PC-9 (cell line): ENCODE measurements at places on chromosomes 7 and 10. TPM values are rescaled to one million over a fixed set of nuclear protein-coding genes. Genes with fewer than 3 reads are reported as not detected.

- no peak overlapping the region for H3K27ac ChIP-seq
- peaks cover 29% of the 10 kb centered on the region for H3K4me1 ChIP-seq
- H3K36me3 ChIP-seq = no peaks in the 10 kb centered on the region
- no peak overlapping the region for H3K4me3 ChIP-seq
- DNase-seq = peak; percentile 75
These were observed 11.7 kb downstream of the ATP6V1F start for GRCh38 chr7:128874140-128875031.

GRCh38 chr10:34590793-34591192 is 224.3 kb downstream of the PARD3 start:
- no peak for DNase-seq
- H3K36me3 ChIP-seq = no peaks in the 10 kb centered on the region

DNA sequence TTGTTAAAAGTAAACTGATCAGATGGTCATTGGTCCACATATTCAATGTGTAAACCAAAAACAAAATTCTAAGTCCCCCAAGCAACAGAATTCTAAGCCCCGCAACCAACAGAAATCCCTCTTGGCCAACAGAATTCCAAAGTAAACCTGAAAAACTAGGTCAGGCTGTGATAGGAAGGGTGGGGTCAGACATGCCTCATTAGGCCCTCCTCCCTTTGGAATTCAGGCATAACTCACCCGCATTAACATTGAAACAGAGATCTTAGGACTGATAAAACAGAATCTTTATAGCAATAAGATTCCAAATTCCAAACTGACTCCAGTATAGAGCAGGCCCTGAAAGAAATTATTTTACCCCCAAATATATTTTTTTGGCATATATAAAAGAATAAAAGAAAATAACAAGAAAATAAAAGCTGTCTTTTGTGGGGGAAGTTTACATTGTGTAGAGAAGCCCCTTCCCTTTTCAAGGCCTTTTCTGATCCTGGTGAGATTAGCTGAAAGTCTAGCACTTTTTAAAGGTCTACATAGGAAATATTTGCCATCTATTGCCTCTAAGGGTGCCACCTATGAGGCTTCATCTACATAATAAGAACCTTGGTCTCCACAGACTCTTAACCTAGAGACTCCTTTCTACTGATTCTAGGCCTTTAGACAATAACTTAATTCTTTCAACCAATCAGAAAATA is 30.5 kb downstream of the GNAT3 start:
- no peak overlapping the region for H3K4me3 ChIP-seq
- H3K27me3 ChIP-seq = no peaks in the 10 kb centered on the region
- H3K27ac ChIP-seq = peak overlapping the region; percentile 28; the same call in 1 of the 2 replicates
- H3K4me1 ChIP-seq = peaks cover 16% of the 10 kb centered on the region
- no peaks in the 10 kb centered on the region for H3K36me3 ChIP-seq

DNA sequence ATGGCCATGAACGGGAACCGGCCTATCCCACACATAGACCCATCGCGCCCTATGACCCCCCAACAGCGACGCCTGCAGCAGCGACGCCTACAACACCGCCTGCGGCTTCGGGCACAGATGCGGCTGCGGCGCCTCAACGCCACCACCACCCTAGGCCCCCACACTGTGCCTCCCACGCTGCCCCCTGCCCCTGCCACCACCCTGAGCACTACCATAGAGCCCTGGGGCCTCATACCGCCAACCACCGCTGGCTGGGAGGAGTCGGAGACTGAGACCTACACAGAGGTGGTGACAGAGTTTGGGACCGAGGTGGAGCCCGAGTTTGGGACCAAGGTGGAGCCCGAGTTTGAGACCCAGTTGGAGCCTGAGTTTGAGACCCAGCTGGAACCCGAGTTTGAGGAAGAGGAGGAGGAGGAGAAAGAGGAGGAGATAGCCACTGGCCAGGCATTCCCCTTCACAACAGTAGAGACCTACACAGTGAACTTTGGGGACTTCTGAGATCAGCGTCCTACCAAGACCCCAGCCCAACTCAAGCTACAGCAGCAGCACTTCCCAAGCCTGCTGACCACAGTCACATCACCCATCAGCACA is 9.5 kb downstream of the POLD2 start:
- H3K27ac ChIP-seq = no peak overlapping the region
- peaks cover 15% of the 10 kb centered on the region; the same call in 1 of the 2 replicates for H3K36me3 ChIP-seq
- no peak overlapping the region for H3K4me3 ChIP-seq
- H3K4me1 ChIP-seq = no peaks in the 10 kb centered on the region

DNA sequence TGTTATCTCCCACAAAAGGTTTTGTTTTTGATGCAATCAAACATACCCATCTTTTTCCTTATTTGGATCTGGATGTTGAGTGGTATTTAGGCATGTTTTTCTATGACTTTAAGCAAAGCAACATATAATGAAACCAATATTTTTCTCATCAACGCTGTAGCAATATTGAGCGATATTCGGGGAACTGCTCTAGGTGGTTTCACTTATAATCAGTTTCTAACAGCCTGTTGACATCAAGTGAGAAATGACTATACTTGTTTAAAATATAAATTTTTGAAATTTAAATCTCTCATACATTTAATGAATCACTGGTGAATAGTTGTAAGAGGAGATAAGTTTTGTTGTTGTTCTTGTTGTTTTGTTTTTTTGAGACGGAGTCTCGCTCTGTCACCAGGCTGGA is 52.8 kb upstream of the CCAR1 start:
- H3K4me3 ChIP-seq = no peak overlapping the region
- H3K4me1 ChIP-seq = no peaks in the 10 kb centered on the region
- no peak overlapping the region for H3K27ac ChIP-seq
- no peak for DNase-seq
- H3K36me3 ChIP-seq = no peaks in the 10 kb centered on the region

GRCh38 chr7:155161690-155162089 is 91.6 kb downstream of the HTR5A start:
- DNase-seq = no peak
- peaks cover 78% of the 10 kb centered on the region for H3K27me3 ChIP-seq
- H3K4me3 ChIP-seq = no peak overlapping the region

- no peak overlapping the region for H3K4me3 ChIP-seq
- H3K4me1 ChIP-seq = no peaks in the 10 kb centered on the region
- H3K27me3 ChIP-seq = peaks cover 21% of the 10 kb centered on the region
- H3K36me3 ChIP-seq = no peaks in the 10 kb centered on the region
- H3K27ac ChIP-seq = no peak overlapping the region
These were observed 213.5 kb upstream of the ZNF32 start for GRCh38 chr10:43861966-43862751.

DNA sequence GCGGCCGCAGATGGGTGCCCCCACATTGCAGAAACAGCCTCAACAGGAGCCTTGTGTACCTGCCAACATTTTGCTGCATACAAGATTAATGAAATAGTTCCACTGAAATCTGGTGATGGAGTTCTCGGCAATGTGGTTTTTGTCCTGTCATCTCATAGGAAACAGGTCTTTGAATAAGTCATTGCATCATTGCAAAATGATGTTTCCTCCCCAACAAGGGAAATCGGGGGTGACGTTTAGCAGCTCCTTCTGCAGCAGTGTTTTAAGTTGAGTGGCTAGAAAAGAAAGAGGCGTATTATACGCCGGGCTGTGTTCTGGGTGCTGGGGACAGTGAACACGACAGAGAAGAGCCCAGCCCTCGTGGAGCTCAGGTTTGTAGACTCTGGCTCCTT is 177.0 kb downstream of the PRKAG2 start:
- H3K4me1 ChIP-seq = peaks cover 62% of the 10 kb centered on the region
- DNase-seq = no peak
- H3K27ac ChIP-seq = peak overlapping the region; percentile 60
- H3K36me3 ChIP-seq = no peaks in the 10 kb centered on the region

GRCh38 chr10:17239345-17240085 is 11.5 kb downstream of the VIM start:
- H3K4me3 ChIP-seq = no peak overlapping the region
- no peaks in the 10 kb centered on the region for H3K27me3 ChIP-seq
- no peak overlapping the region for H3K27ac ChIP-seq
- no peaks in the 10 kb centered on the region for H3K36me3 ChIP-seq
- no peaks in the 10 kb centered on the region for H3K4me1 ChIP-seq
- DNase-seq = no peak

DNA sequence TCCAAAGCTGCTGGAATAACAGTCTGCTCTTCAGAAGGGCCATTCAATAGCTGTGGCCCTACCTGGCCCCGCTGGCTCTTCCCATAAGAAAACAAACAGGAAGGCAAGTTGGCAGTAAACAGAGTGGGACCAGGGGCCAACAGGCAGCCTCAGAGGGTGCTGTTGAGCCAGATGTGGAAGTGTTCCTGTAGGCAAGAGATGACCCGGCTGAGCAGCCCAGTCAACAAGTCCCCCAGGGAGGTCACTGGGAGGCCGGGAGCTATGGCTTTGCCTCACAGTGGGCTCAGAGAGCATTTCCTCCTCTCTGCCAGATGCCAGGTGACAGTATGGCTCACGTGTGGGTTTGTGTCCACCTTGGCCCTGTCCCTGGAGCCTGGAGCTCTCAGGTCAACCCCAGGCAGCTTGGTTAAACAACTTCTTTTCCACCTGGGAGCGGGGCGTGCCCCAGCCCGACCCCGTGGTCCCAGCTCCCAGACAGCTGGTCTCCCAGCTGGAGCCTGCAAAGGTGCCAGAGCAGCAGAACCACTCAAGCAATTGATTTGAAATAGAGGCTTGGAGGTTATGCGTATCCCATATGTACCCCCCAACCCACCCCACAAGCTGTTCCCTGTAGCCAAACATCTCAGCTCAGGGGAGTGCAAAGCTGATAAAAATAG is 33.8 kb upstream of the LOXL4 start:
- no peaks in the 10 kb centered on the region for H3K27me3 ChIP-seq
- DNase-seq = no peak
- no peak overlapping the region for H3K4me3 ChIP-seq

DNA sequence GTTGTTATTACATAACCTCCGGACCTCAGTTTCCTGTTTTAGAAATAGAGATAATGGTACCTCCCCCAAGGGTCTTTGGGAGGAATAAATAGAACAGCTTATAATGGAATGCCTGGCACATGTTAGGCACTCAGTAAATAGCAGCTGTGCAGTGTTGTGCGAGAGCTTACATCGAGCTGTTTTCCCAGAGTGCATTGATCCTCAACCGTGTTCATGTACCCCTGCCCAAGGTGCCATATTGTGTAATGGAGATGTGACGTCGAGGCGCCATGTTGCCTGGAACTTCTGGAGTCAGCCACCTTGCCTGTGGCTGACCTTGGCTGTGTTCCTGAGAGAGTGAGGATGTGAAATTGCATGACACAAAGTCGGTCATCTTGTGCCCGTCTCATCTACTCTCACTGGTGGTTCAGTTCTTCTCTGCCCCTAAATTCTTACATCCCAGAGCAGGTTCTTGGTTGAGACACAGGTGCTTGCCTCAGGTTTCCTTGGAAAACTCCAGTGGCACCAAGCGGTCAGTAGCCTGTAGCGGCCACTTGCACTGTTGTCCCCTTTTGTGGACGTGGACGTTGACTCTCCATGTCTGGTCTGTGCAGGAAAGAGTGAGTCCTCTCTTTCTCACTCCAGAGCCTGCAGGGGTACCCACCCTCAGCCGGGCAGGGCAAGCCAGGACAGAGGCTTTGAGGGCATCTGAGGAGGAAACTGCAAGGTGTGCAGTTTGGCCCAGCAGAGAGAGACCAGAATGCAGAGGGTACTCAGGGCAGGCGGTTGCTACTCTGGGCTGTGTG is 230.6 kb downstream of the MGMT start:
- H3K4me3 ChIP-seq = no peak overlapping the region
- no peaks in the 10 kb centered on the region for H3K36me3 ChIP-seq
- no peak overlapping the region for H3K27ac ChIP-seq
- H3K4me1 ChIP-seq = no peaks in the 10 kb centered on the region

DNA sequence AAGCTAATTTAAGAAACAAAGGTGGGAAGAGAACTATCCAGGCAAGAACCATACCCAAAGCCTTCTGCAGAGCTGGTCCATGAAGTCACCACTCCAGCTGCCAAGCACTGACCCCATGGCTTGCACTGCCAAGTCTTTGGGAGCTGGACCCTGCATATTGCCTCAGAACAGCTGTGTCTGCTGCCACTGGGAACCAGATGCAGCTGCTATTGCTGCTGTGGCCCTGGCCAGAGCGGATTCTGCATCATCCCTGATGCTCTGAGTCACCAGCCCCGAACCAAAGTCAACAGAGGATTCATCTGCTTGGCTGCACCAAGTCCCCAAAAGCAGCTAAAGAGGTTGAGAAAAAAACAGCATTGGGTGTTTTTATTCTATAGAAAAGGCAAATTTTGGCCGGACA is 39.2 kb upstream of the GSAP start:
- H3K36me3 ChIP-seq = no peaks in the 10 kb centered on the region
- peak; percentile 79 for DNase-seq
- H3K4me3 ChIP-seq = no peak overlapping the region
- H3K27ac ChIP-seq = peak overlapping the region; percentile 26; the same call in 1 of the 2 replicates
- no peaks in the 10 kb centered on the region for H3K27me3 ChIP-seq
- H3K4me1 ChIP-seq = peaks cover 19% of the 10 kb centered on the region

- H3K27ac ChIP-seq = no peak overlapping the region
- no peaks in the 10 kb centered on the region for H3K4me1 ChIP-seq
- no peak overlapping the region for H3K4me3 ChIP-seq
- no peaks in the 10 kb centered on the region for H3K27me3 ChIP-seq
- no peak for DNase-seq
- no peaks in the 10 kb centered on the region for H3K36me3 ChIP-seq
These were observed 268.2 kb upstream of the ADARB2 start for GRCh38 chr10:2005546-2005945.

DNA sequence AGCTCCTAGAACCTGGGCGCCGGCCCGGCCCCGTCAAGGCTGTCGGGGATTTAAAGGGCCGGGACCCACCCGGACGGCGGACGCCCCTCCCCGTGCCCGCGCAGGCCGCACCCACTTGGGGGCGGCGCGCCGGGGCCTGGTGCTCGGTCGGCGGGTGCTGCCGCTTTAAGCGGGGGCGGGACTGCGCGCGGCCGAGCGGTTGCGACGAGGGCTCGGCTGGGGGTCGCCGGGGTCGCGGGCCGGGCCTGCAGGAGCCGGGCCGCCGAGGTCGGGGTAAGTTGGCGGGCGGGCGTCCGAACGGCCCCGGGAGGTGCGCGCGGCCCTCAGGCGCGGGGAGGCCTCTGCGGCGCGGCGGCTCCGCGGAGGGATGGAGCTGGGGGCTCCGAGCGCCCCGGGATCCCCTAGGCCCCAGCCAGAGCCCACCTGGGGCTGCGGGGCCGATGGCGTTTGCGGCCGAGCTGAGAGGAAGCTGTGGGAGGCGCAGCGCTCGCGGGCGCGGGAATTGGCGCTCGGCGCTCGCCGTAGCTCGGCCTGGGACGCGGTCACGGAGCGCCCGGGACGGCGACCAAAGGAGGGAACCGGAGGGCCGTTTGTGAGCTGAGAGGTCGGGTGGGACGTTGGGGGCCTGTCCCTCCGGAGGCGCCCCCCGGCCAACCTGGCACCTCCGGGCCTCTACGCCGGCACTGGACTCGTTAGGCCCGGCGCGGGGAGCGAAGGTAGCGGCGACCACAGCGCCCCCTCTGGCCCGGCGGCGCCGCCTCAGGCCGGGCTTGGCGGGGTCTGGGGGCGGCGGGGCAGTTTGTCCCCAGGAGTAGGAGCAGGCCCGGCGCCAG is at the start of gene TRRAP:
Gene TRRAP (plus strand): TSS at position 168 of the 833 bp plus-strand sequence. CDS start 2,619 bp downstream, outside the sequence.
- H3K27me3 ChIP-seq = no peaks in the 10 kb centered on the region
- H3K36me3 ChIP-seq = peaks cover 12% of the 10 kb centered on the region
- H3K4me3 ChIP-seq = peak within 1 kb of the TSS; percentile 99
- DNase-seq = no peak

GRCh38 chr7:27156508-27156898 is at the start of gene HOXA7:
HOXA7 (minus strand) TSS chr7:27156675; CDS start chr7:27156545, 130 bp downstream.
- H3K4me3 ChIP-seq = no peak within 1 kb of the TSS
- no peaks in the 10 kb centered on the region for H3K27me3 ChIP-seq
- no peaks in the 10 kb centered on the region for H3K36me3 ChIP-seq
- 0 out of 2 replicates have a peak, but pooled peaks cover 3% of the 10 kb centered on the region for H3K4me1 ChIP-seq

EN2 gene
- not detected in 2 replicates for total RNA-seq

FXYD4 gene
- total RNA-seq = not detected in 2 replicates

LIPF gene
- not detected in 2 replicates for total RNA-seq

TCAF1 gene
- total RNA-seq = 41.5 and 44.6 TPM in 2 replicates

ERVW-1 gene
- total RNA-seq = not detected in 2 replicates

GATAD1 gene
- total RNA-seq = 39.4 and 41.7 TPM in 2 replicates

LIPK gene
- not detected in 2 replicates for total RNA-seq

GPR15LG gene
- not detected in 2 replicates for total RNA-seq

CFAP58 gene
- total RNA-seq = 0.15 and 0.31 TPM in 2 replicates
